ENCODE measurements at places on chromosomes 16 and 17.

DNA sequence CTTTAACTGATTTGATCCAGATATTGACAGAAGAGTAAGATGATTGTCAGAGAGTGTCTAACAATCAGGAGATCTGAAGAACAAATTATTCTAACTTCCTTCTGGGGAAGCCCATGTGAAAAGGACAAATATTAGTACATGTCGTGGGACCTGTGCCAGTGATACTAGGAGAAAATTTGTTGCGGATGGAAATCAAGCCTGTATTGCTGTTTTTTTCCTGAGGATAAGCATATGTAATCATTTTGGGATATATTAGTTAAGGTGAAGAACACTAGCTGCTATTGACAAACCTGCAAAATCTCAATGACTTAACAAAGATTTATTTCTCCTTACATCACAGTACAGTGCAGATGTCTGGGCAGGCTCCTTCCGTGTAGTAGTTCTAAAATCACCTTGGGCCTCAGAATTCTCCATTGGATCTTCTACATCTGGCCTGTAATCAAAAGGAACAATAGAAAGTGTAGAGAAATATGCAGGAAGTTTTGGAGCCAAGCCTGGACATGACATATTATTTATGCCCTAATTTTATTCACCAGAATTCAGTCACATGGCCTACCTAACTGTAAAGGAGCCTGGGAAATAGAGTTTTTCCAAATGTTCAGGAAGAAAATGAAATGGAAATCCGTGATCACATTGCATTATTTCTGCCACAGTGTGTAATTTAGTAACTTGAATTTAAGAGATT is 58.3 kb downstream of the CYB561 start:
- DNase-seq, result no peak

DNA sequence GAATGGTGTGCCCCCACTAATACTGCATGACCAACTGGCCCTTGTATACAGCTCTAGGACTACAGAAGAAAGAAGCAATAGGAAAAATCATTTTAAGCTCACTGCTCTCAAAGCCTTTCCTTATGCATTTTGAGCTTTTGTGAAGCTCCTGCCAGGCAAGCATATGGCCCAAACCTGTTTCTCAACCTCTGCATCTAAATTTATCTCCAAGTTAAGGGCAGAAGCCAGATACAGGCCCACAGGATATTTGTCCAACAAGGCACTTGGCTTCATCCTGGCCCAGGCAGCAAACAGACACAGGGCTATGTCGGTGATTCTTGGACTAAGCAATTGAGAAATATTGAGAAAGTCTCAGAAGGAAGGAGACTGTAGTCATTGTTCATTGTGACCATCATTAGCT is 43.9 kb downstream of the CCT6B start:
- DNase-seq, result no peak

DNA sequence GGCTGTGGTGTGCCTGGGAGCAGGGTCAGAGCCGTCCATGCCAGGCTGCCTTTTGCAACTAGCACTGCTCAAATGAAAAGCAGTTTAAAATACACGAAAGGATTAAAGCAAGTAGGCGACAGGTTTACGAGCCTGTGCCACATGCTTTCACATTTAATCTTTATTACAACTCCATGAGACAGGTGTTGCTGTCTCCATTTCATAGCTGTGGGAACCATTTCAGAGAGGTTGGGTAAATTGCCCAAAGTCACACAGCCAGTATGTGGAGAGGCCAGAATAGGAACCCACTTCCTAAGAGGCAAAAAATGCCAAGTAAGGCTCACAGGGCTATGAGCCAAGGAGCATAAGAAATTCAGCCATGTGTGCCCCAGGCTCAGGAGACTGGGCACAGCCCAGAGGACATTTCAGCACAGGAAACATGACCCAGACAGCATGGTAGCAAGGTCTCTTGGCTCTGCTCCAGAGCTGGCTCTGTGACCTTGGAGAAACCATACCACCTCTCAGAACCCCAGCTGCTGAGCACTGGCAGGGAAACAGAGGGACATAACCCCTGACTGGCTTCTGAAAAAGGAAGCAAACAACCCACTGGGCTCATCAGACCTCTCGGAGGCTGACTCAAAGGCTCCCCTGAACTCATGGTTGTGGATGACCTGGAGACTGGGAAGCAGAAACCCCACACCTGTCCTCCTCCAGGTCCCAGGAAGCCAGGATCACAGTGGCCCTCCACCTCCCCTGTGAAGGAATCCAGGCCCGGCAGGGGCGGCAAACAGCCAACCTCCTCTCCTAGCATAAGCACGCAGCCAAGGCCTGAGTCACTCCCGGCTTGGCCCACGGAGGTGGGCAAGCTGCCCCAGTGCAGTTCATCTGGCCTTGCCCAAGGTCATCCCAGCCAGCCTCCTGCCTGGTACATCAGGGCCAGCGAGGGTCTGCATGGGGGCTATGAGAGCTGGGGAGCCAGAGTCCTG is 40.3 kb upstream of the MRPS23 start:
- DNase-seq, result no peak

DNA sequence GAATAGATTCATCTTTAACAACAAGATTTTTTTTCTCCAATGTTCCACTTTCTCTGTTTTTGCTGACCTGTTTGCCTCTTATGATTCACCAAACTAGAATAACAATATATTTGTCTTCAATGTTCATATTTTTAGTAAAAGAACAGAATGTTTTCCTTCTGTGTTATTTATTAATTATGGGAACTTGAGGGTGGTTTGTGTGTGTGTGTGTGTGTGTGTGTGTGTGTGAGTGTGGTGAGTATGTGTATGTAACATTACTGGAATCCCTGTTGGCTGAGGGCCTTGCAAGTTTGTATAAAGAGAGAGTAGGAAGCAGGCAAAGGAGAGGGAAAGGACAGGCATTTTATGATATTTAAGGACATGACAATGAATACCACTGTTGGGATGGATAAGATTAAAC is 13.8 kb downstream of the STXBP4 start:
- DNase-seq, result no peak

Measured in DMS79 treated with DMSO at 0.1 percent for 48 hours (cell line).